ENCODE measurements at places on chromosomes 12 and 14.

DNA sequence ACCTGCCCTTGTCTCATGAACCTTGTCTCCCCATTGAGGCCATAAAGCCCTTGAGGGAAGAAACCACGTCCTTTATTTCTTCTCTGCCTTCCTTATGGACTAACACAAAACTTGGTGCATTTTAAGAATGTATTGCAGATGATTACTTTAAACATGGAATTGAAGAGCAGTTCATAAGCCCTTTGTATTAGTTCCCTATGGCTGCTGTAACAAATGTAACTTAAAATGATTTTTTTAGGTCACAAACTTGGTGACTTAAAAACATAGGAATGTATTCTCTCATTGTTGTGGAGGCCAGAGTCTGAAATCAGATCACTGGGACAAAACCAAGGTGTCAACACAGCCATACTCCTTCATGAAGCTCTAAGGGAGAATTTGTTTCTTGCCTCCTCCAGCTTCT, 185.5 kb downstream of the PHLDA1 start:
- no peak for DNase-seq

DNA sequence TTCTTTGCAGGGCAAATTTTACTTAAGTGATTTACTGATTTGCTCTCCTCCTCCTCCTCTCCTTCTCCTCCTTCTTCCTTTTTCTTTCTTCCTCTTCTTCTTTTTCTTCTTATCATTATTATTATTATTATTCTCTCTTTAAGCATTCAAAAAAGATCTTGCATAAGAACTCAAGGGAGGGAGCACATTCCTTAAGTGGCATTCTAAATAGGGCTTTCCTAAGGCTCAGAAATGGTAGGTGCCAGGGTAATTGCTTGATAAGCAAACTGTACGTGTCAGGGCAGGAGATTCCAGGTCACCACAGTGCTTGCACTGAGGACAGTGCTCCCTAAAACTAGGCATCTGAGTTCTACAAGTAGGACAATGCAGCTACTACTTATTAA, 92.4 kb downstream of the SPTSSA start:
- no peak for DNase-seq

DNA sequence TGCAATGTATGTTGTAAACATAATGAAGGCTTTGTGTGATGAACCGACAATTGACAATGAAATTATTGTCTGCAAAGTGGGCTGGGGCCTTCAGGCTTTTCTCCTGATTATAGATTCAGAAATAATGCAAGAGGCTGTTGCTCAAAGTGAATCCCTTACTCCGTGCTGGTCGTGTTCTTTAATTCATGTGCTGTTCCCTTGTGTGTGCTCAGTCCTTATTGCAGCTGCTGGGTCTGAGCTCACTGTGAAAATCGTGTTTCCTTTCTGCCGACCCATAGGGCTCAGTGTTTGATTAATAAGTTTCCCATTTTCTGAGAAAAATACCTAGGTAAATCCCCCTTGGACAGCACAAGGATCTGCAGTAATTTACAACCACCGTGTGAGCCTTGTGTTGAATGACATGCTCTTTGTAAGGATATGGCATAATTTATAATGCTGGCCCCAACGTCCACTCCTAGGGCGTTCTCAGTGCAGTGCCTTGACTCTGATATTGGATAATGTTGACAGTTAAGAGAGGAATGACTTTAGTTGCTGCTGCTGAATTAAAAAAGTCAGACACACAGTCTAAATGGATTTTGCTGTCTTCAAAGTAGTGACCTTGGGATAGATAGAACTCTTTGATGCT, 81.6 kb downstream of the RGS6 start:
- DNase-seq: no peak

GRCh38 chr14:62957562-62957961, 87.7 kb downstream of the KCNH5 start:
- DNase-seq: no peak

DNA sequence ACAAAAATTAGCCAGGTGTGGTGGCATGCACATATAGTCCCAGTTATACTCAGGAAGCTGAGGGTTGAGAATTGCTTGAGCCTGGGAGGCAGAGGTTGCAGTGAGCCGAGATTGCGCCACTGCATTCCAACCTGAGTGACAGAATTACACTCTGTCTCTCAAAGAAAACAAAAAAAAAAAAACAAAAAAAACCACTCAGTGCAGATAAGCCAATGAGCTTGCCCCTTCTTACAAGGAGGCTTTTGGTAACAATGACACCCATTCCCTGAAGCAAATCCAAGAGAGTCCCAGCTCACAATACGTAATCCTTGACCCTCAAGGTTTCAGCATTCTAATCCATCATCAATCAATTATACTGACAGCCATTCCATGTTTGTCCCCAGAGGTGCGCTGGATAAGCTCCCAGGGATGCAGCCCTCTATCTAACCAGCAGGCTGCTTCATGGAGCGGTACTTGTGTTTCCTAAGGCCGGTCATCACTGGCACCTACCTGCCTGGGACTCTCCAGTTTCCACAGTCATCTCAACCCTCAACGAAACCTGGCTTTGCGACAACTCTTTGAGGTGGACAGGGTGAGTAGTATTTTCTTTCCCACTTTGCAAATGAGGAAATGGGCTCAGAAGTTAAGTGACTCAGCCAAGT, 12.4 kb downstream of the GCN1 start:
- DNase-seq: no peak

DNA sequence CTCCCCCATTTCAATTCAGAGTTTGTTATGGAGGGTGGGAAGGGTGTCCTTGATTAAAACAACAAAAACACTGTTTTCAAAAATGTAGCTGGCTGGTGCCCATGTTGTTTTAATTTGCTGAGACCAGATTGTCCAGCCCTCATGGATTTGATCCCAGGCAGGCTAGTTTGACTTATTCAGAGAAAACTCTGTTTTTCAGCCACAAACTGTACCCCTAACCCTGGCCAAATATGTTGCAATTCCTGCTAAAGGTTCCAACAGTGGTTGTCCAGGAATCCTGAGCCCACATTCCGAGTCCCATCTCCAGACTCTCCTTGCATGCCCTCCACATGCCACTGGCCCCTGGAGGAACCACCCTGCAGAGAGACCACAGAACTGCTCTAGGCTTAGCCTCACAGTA, 36.0 kb downstream of the MAP1LC3B2 start:
- no peak for DNase-seq

GRCh38 chr14:28102814-28103213, 663.8 kb upstream of the FOXG1 start:
- DNase-seq: no peak

- no peak for DNase-seq
Measured at GRCh38 chr14:99589651-99590530, 14.1 kb downstream of the CCDC85C start.

- no peak for DNase-seq
Measured at GRCh38 chr12:9992296-9992695, 6.6 kb downstream of the CLEC1B start.

- DNase-seq: peak; percentile 24
Measured at GRCh38 chr12:6092784-6093722, 31.4 kb downstream of the VWF start.

GRCh38 chr12:2092890-2093289, 40.1 kb downstream of the CACNA1C start:
- DNase-seq: no peak

DNA sequence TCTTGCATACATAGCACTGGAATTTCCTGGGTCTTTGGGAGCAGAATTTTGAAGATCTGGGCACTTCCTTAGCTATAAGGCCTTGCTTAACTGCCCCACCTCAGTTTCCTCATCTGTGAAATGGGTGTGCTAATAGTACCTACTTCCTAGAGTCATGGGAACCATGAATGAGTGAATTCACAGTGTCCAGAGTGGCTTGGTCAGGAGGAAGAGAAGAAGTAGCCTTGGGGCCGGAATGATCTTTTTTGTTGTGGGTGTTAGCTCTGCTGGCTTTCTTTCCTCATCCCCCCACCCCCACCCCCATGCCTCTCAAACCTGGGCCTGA, 2.4 kb downstream of the SH2B3 start:
- DNase-seq: no peak

DNA sequence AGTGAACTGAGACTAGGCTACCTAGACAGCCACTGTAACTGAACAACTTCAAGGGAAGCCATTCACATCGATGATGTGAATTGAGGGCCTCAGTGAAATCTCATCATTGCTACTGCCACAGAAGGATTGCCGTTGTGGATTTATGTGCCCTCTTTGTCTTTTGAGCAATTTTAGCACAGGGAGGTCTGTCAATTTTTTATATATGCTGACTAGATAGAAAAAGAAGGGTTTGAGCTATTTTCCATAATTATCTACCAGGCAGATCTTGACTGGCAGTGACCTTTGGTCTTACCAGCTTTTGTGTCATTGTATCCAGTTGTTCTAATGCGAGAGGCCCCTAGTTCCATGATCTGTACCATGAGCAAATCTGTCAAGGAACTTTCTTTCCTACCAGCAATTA, 179.4 kb downstream of the ERC1 start:
- DNase-seq: no peak

DNA sequence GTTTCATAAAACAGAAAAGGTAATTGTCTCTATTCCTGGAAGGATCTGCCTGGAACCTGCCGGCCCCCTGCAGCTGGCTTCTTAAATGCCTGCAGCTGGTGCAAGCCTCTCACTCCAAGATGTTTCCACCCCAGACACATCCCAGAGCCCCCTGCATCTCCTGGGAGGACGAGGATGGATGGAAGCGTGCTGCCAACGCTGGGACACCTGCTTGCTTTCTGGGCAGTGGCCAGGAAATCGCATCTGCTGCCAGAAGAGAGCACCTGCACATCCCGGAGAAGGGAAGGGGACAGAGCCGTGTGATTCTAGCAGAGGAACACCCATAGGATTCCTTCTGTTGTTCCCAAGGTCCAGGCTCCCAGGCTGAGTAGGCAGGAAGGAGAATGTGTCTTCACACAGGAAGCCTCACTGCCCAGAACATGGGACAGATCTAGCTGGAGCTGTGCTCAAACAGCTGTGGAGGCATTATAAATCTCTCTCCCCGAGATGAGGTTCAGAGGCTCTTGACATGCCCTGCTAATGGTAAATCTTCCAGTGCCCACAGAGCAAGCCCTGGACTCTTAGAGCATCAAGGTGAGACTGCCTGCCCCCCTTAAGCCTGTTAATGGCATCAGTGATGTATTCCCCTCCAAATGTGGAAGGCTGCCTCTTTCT, 138.8 kb upstream of the MAP1LC3B2 start:
- DNase-seq: no peak

DNA sequence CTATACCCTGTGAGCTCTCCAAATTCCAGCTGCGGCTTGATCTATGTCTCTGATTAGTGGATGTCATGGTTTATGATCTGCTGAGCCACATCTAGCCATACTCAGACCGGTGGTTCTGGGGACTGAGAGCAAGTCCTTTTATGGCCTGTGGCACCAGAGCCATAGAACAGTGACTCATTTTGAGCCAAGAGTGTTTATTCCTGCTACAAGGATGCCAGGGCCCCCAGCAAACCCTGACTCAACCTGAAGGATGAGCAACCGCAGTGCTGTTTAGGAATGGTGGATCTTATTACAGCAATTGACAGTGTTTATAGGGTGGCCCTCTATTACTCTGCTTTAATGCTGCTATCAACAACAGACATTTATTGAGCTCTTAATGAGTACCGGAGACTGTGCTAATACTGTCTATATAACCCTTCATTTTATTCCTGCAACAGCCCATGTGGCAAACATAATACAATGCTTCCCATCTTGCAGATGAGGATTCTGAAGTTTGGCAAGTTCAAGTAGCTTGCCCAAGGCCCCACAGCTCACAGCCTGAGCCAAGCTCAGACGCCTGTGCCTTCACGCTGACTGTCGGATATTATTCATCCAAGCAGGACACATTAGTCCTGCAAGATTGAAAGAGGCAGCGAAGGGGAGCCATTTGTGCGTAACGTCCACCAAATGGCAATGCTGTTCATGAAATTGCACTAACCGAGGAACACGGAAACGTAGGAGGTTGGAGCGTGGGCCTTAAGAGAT, 273.6 kb upstream of the PWP1 start:
- no peak for DNase-seq

DNA sequence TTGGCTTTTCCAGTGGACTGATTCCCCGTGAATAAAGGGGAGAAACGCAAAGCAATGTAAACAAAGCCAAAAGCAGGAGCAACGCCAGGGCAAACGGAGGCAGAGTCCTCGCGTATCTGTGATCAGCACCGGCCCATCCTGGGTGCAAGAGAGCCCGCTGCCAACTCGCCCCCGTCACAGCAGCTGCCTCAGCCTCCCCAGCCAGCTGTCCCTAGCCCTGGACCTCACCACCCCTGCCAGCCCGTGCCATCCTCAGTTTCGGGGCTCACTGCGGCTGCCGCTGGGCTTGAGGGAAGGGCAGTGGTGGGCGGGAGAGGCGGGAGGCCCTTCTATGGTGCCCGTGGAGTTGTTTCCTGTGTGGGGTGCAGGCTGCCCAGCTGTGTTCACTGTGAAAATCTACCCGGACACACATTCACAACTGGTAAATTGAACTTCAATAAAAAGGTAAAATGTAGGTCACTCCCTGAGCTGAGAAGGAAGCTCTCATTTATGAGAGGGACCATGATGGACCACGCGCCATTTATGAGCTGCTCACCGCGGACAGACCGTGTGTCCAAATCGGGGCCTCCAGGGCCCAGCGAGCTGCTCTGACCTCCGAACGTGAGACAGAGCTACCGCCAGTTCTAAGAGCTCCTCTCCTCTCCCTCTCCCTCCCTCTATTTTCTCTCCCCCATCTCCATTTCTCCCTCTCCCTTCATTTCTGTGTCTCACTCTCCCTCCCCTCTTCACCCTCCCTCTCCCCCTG, 330.5 kb upstream of the SFSWAP start:
- no peak for DNase-seq

- DNase-seq: no peak
Measured at GRCh38 chr12:107642240-107642639, 43.4 kb upstream of the PWP1 start.

DNA sequence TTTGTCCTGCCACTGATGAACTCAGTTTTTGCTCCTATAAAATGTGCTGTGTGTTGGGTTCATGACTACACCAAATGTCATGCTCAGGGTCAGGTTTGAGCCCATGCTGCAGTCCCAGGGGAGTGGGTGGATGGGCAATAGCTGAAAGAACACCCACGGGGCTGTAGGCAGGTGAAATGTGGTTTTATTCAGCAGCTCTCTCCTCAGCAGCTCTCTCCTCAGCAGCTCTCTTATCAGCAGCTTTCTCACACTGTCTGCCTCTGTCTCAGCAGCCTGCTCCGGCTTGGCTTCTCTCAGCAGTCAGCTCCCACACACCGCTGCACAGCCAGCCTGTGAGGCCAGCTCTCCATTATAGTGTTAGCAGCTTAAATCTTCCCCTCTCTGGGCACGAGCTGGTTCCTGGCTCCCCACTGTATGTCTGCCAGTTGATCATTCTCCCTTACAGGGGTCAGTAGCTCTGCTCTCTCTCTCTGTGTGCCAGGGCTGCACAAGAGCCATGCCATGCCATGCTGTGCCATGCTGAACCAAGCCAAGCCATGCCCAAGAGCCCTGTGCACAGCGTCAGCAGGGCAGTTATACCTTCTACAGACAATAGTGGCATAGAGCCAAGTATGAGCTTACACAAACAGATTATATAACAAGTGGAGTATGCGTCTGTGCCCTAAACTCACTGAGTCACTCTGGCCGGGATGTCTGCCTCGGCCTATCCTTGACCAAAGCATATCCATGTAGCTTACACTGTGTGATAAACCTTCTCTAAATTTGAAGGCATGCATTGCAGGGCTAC, 303.3 kb upstream of the TMPO start:
- no peak for DNase-seq

Measured in activated naive CD8-positive, alpha-beta T cell treated with anti-CD3 and anti-CD28 coated beads, Interleukin-2, amount 10 ng/mL, durations not matched to agents 7 days and 5 days (primary cell).